IPS DF 6.9 (cell line): ENCODE measurements at places on chromosomes 3 and 15.
A peak's percentile ranks its signal among the peaks of the same experiment; 100 is the strongest.

- DNase-seq, result no peak
- no peaks in the 10 kb centered on the region for H3K27me3 ChIP-seq
- no peak overlapping the region for H3K27ac ChIP-seq
- H3K4me1 ChIP-seq, result no peaks in the 10 kb centered on the region
- no peaks in the 10 kb centered on the region for H3K36me3 ChIP-seq
- H3K4me3 ChIP-seq, result no peak overlapping the region
These were observed 124.3 kb upstream of the SPRED1 start for GRCh38 chr15:38128341-38128781.

GRCh38 chr15:52566889-52567288, 1.9 kb downstream of the ARPP19 start:
- H3K4me3 ChIP-seq, result no peak overlapping the region
- no peaks in the 10 kb centered on the region for H3K27me3 ChIP-seq
- no peak for DNase-seq
- H3K4me1 ChIP-seq, result no peaks in the 10 kb centered on the region
- H3K36me3 ChIP-seq, result no peaks in the 10 kb centered on the region

DNA sequence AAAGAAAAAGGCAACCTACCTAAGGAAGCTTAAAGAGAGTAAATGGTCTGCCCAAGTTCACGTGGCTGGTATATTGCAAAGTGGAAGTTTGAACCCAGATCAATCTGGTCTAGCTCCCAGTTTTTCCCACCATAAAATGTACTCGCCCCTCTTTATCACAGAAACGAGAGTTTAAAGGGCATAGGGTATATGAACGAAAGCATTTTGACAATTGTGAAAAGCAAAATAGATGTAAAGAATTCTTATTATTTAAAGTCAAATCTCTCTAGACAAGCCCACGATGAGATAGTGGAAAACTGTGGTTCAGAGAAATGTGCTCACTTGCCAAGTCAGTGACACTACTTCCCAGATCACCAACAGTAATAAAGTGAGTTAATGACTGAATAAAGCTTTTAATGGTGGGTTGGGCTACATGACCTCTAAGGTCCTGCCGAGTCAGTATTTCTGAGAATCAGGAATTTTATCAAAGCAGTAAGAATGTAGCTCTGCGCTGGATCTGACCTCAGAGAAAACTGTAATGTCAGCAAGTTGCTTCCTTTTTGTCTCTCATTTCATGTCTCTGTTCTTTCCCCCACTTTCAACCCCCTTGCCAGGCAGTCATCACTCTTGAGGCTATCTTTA, 23.3 kb upstream of the NEO1 start:
- H3K27me3 ChIP-seq, result no peaks in the 10 kb centered on the region
- DNase-seq, result no peak
- no peak overlapping the region for H3K27ac ChIP-seq
- no peaks in the 10 kb centered on the region for H3K36me3 ChIP-seq

DNA sequence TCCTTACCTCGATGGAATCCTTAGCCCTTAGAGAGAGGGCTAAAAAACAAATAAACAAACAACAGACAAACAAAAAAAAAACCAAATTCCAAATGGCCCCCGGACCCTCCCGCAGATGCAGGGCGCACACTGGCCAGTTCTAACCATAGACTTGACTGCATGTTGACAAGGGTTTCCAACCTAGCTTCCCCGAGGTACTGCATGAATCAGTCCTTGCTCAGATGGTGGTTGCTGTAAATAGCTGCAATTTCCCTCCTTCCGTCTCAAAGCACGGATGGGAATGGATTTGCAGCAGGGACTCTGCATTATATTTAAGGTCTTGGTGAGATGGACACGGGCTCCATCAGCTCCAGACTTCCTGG, 162.8 kb downstream of the CD47 start:
- peak overlapping the region; percentile 44; the same call in 1 of the 2 replicates for H3K4me3 ChIP-seq
- no peaks in the 10 kb centered on the region for H3K4me1 ChIP-seq
- H3K27ac ChIP-seq, result no peak overlapping the region
- H3K36me3 ChIP-seq, result no peaks in the 10 kb centered on the region

DNA sequence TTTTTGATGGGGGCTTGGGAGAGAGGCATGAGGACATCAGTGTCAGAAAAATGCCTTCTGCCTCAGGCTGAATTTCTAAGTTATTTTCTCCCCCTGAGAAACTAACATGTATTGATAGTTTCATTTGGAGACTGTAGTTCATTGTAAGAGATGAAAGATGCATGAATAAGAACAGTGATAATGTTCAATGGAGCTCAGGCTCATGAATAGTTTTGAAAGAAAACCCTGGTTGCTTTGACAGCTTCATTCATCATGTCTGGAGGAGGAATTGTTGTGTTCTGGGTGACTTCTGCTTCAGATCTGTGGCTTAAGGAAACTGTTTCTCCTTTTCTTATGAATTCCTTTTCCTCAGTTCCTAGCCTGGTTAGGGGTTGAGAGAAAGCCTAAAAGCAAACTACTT, 204.0 kb upstream of the LRRC3B start:
- no peaks in the 10 kb centered on the region for H3K4me1 ChIP-seq
- H3K27me3 ChIP-seq, result no peaks in the 10 kb centered on the region
- DNase-seq, result no peak

DNA sequence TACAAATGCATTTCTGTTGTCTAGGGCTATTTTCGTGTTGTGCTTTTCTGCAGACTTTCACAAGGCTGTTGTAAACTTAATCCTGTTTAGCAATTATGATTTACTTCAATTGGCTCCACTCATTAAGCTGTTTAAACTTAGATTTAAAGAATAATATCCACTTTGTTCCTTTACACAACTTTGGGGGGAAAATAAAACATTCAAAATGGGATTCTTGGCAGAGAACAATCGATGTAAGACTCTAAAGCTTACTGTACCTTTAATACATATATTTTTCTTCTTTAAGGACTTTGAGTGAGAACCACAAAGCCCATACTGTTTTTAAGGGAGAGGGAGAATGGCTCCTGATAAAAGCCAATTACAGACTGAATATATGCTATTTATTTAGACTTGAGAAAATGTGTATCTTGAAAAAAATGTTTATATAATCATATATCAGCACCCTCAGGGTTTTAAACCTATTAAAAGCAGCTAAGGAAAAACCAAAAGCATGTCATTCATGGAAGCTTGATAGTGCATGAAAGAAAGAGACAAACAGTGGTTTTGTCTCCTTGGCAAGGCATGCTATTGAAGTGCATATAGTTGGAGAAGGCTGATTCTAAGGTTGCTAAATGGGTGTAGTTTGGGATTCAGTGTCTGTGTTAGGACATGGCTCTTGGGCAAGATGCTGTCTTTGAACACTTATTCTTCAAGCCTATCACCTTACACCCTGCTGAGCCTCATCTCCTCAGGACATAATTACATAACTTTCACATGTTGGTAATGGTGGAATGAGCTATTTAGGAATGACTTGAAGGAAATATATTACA, 293.4 kb upstream of the TBC1D5 start:
- peaks cover 2% of the 10 kb centered on the region; the same call in 1 of the 2 replicates for H3K4me1 ChIP-seq
- no peak for DNase-seq
- H3K36me3 ChIP-seq, result no peaks in the 10 kb centered on the region
- H3K27ac ChIP-seq, result no peak overlapping the region
- no peak overlapping the region for H3K4me3 ChIP-seq

GRCh38 chr3:23240171-23240785, 37.2 kb downstream of the UBE2E2 start:
- H3K27me3 ChIP-seq, result no peaks in the 10 kb centered on the region
- H3K4me1 ChIP-seq, result no peaks in the 10 kb centered on the region
- no peak overlapping the region for H3K4me3 ChIP-seq
- no peaks in the 10 kb centered on the region for H3K36me3 ChIP-seq

DNA sequence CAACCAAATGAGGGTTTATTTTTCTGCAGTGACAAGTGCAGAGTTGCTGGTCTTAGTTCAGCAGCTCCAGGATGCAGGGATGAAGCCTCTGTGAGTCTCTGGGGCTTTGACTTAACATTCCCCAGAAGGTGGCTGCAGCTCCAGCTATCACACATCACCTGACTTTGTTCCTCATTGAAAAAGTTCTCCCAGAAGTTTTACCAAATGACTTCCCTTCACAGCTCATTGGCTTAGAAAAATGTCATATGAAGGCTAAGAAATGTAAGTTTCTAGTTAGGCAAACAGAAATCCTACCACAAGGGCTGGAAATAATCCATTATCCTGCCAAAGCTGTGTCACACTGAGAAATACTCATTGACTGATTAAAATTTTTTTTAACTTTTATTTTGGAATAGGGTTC, 184.9 kb downstream of the MINAR1 start:
- no peaks in the 10 kb centered on the region for H3K36me3 ChIP-seq
- H3K27ac ChIP-seq, result no peak overlapping the region
- no peak overlapping the region for H3K4me3 ChIP-seq
- H3K27me3 ChIP-seq, result no peaks in the 10 kb centered on the region
- DNase-seq, result no peak

GRCh38 chr15:90060797-90061196, 41.5 kb downstream of the IDH2 start:
- H3K36me3 ChIP-seq, result no peaks in the 10 kb centered on the region
- H3K27me3 ChIP-seq, result no peaks in the 10 kb centered on the region
- H3K4me3 ChIP-seq, result no peak overlapping the region
- H3K27ac ChIP-seq, result no peak overlapping the region

DNA sequence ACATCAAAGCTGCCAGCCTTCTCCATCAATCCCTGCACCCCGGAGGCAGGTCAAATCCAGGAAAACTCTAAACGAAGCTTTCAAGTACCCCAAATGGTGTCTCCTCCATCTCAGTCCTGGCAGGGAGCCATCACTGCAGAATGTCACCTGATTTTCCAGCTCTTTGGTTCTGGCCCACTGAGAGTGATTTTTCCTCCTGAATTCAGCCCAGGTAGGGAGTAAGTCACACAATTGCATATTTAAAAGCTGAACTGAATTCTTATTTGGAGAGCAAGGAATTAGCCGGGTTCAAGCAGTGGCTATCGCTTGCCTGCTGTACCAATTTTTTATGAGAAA, 5.3 kb downstream of the RFTN1 start:
- peaks cover 2% of the 10 kb centered on the region for H3K4me1 ChIP-seq
- H3K27ac ChIP-seq, result no peak overlapping the region
- peaks cover 7% of the 10 kb centered on the region; the same call in 1 of the 2 replicates for H3K27me3 ChIP-seq
- no peak for DNase-seq
- no peaks in the 10 kb centered on the region for H3K36me3 ChIP-seq
- no peak overlapping the region for H3K4me3 ChIP-seq

DNA sequence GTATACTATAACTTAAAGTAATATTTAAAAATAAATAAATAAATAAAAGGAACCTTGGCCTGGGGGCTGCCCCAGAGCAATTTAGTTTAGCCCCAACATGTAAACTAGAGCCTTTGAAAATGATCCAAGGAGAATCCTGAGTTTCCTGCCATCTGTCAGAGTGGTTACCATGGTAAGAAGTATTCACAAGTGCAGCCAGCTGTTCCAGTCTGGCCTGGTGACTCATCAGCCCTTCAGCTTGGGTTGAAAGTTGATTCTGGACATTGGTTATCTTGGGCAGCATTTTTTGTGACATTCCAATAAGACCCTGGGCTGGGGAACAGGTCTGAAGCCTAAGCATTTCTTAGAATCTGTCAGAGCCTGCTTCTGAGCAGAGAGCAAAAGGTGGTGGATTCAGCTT, 72.7 kb upstream of the LRTM1 start:
- H3K4me3 ChIP-seq, result no peak overlapping the region
- H3K36me3 ChIP-seq, result no peaks in the 10 kb centered on the region
- H3K4me1 ChIP-seq, result peaks cover 4% of the 10 kb centered on the region; the same call in 1 of the 2 replicates
- no peak for DNase-seq
- H3K27me3 ChIP-seq, result no peaks in the 10 kb centered on the region
- no peak overlapping the region for H3K27ac ChIP-seq

DNA sequence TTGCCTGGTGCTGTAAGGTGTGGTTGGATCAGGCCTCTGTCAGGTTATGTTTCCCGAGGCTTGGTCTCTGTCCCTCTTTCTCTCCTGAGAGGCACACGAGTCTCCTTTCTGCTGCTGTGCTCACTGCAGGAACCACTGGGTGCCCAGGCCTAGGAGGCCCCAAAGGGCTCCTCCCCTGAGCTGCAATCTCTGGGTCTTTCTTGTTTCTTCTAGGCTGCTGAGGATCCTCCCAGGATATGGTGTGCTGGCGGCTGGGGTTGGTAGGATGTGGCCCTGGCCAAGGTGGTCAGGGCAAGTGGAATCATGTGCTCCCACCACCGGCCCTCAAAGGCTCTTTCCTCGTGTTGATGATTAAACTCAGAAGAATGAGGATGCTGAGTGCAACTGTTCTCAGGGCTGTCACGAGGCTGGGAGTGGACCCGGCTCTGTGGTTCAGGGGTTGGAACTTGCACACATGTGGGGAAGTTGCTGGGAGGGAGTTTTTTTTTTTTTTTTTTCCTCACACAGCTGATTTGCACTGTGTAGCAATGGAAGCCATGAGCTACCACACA, 43.6 kb upstream of the CTSH start:
- no peaks in the 10 kb centered on the region for H3K27me3 ChIP-seq
- no peaks in the 10 kb centered on the region for H3K4me1 ChIP-seq
- no peaks in the 10 kb centered on the region for H3K36me3 ChIP-seq
- no peak overlapping the region for H3K27ac ChIP-seq
- H3K4me3 ChIP-seq, result no peak overlapping the region
- DNase-seq, result no peak

- H3K27me3 ChIP-seq, result no peaks in the 10 kb centered on the region
- no peak for DNase-seq
These were observed 1.3 kb downstream of the NGLY1 start for GRCh38 chr3:25781758-25782594.

DNA sequence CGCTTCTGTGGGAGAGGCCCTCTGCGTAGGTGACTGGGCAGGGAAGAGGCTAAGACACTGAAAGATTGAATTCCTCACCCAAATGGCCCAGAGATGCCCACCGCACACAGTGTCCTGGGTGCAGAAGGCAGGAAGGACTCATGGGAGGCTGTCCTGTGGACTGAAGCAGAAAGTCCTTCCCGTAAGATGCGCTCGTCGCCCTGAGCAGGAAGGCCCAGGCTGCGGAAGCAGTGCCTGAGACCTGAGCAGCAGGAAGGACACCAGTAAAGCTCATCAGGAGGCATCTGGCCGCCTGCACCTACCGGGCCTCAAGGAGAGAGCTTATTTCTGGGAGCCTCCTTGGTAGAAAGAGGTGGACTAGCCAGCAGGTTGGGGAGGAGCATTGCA, 3.3 kb downstream of the PAK6 start:
- no peak overlapping the region for H3K4me3 ChIP-seq
- no peaks in the 10 kb centered on the region for H3K36me3 ChIP-seq
- H3K27ac ChIP-seq, result no peak overlapping the region

GRCh38 chr3:7242303-7242635, 381.4 kb downstream of the GRM7 start:
- no peaks in the 10 kb centered on the region for H3K27me3 ChIP-seq
- no peak overlapping the region for H3K27ac ChIP-seq
- H3K4me3 ChIP-seq, result no peak overlapping the region
- DNase-seq, result no peak
